Stimulated activated CD8-positive, alpha-beta memory T cell treated with anti-CD3 and anti-CD28 coated beads, Interleukin-7, amount 100 ng/mL, for 24 hours (primary cell): ENCODE measurements at places on chromosomes 2 and 18.

DNA sequence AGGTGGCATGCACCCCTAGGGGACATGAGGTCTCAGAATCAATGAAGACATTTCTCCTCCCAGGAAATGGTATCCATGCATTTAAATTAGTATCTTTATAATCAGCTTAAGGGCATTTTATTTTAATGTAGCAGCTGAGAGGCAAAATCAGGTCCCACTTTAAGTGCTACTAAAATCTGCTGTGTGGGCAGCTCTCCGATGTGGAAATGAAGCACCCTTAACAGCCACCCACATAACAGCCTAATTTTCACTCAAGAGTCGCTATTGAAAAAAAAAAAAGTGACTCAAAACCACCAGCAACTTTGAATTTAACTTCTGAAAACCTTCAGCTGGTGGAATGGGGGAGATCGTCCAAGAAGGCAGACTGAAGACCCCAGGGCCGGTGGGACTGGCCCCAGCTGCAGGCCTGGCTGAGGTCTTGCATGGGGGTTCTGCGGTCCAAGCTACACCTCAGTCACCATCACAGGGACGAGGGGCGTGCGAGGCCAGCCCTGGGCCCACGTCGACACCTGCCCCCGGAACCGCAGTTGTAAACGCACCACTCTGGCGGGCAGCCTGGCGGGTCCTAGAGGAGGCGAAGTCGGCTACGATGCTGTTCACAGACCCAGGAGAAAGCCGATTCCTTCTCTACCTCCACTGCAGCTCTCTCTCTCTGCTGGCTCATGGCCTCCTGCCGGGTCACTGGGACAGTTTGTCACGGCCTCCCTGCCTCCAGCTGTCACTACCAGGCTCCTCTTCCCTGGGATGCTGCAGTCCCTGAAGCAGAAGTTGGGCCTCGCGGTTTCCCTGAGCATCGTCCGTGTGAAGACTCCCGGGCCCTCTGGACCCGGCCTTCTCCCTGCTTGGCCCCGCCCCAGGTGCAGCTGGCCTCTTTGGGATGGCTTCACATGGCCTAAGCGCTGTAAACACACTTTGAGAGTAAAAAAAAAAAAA lies 111.9 kb downstream of the KCNF1 start:
- DNase-seq, result no peak

GRCh38 chr2:237702441-237703391 lies 75.3 kb downstream of the LRRFIP1 start:
- no peak for DNase-seq

- peak; percentile 45 for DNase-seq
These were observed 4.9 kb upstream of the PDCD1 start for GRCh38 chr2:241863536-241863954.

DNA sequence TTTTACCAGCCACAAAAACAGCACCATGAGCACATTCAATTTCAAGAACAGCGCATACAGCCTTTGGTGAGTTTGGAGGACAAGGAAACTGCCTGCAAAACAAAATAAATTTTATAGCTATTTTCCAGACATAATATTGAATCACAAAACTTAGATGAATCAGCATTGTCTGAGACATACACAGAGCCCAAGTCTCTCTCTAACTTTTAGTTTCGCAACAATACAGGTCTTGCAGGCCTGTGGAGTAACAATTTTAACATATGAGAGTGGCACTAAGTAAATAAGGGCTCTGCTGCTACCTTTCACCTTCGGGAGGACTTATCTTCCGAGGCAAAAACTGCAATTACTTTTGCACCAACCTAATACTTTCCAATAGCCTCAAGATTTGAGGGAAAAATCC lies 56.1 kb upstream of the PEX13 start:
- no peak for DNase-seq

DNA sequence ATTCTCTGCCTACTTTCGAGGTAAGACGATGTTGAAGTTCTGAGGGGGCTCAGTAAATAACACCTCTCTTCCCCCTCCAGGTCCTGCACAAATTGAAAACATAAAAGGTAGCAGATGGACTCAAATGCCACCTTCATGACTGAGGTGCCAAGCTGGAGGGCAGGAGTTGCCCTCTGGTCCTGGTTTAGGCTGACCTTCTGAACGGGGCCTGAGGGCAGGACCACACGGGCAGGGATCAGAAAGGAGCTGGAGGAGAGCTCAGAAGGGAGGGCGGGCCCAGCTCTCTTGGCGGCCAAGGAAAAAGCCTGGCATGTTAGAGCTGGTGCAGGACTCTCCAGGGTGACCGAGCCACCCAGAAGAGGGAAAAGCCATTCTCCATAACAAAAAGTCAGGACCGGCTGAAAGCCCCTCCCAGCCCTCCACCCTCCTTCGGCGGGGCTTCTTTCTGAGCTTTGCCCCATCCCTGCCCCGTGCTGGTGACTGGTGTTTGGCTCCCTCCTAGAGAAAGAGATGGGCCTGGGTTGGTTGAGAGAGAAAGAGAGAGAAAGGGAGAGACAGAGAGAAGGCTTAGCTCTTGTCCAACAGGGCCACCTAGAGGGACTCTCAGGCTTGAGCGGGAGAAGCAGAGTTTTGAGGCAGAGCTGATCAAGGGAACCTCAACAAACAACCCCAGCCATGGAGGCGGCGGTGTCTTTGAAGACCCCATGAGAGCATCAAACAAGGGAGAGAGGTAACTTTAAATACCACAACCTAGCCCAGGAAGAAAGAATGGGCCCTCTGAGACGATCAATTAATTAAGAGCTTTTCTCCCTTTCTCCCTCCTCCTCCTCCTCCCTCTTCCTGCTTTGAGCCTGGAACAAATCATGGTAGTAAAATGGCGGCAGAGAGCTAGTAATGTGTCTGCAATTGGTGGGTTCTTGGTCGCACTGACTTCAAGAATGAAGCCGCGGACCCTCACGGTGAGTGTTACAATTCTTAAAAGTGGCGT lies 50.8 kb downstream of the WIPF1 start:
- DNase-seq, result no peak

- DNase-seq, result no peak
These were observed 843.0 kb downstream of the DPP10 start for GRCh38 chr2:115285416-115285815.

DNA sequence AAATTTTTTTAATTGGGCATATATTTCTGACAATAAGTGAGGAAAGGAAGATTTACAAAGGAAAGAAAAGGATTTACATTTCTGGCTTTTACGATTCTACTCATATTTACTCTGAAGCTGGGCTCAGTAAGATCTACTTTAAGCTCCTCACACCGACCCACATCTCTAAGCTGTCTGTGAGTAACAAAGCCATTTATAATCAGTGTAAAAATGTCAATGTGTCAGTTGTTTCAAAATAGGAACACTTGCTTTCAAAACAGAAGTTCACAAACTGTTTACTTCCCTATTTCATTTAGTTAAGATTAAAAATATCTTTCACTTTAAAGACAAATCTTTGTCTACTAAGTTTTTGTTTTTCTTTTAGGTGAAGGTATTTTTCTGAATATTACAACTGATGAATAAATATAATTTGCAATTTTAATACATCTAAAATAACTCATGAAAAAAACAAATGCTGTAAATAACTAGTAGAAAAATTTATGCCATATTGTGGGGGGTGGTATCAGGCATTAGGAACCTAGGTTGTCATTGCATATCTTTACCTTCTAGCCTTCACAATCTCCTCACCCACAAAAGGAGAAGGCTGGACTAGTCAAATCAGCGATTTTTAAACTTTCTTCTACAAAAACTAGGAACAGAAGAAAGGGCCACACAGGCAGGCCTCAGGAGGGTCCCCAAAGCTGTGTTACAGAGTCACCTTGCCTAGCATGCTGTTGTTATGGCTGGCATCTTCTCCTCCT lies 64.5 kb downstream of the TMEM131 start:
- no peak for DNase-seq

DNA sequence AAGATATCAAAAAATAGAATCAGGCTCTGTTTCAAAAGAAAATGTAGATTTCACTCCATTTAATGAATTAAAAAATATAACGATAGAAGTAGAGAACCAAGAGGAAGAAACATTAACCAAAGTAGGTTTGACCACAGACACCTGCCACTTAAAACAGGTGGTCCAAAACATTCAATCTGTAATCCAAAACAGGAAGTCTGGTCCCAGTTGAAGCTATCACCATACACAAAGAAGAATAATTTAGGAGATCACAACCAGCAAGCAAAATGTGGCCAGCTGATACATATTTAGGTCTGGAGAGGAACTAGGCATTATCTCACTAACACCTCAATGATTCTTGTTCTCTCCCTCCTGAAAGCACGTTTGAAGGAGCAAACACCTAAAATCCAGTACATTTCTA lies 73.1 kb downstream of the FTCDNL1 start:
- no peak for DNase-seq

DNA sequence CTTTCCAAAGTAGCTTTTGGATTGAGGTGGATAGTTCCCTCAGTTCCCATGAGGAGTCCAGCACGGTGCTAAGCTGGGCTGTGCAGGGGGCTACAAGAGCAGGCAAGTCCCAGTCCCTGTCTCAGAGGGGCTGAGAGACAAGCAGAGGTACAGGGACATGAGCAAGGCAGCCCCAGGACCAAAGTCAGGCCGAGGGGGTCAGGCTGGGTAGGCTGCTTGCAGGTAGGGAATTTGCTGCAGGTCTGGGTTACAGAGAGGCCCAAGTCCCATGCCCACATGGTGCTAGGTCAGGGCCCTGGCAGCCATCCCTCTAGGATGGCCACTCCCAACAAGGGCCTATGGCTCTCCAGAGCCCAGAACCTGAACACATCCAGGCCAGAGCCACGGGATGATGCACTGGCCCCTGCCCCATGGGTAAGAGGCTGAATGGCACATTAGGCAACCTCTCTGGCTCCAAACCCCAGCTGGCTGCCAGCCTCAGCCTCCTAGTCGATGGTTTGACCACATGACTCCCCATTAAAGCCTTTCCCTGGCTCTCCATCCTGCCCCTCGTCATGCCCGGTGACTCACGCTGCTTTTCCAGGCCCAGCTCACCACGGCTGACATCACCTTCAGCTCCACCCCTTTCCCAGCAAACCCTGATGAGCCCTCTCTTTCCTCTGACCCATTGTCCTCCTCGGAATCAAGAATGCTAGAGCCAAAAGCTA lies 83.7 kb downstream of the SDC1 start:
- DNase-seq, result no peak
